MCF 10A (cell line): ENCODE measurements at places on chromosomes 7 and 10. TPM values are rescaled to one million over a fixed set of nuclear protein-coding genes. Genes with fewer than 3 reads are reported as not detected.
A peak's percentile ranks its signal among the peaks of the same experiment; 100 is the strongest.

DNA sequence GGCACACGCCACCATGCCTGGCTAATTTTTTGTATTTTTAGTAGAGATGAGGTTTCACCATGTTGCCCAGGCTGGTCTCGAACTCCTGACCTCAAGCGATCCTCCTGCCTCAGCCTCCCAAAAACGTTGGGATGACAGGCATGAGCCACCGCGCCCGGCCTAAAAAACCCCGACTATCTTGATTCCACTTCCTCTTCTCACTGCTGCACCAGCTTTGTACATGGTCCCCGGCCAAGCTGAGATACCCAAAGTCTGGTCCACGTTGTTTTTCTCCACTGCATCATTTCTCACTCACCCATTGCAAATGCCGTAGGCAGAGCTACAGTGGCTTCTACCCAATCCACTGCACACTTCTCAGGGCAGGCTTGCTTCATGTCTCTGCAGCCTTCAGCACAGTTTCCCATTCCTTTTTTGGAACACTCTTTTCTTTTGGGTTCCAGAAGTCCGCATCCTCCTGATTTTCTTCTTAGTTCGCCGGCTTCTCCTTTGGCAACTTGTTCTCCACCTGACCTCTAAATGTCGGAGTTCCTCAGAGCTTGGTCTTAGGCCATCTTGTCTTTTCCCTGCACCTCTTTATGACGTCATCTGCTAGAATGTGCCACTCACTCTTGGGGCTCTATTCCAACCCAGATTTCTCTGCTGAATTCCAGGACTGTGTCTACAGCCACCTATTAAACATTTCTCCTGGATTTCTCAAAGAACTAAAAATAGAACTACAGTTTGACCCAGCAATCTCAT is 6.0 kb upstream of the GNB2 start:
- DNase-seq: no peak
- no peak overlapping the region for H3K27ac ChIP-seq
- no peaks in the 10 kb centered on the region for H3K27me3 ChIP-seq
- peaks cover 6% of the 10 kb centered on the region for H3K4me1 ChIP-seq

DNA sequence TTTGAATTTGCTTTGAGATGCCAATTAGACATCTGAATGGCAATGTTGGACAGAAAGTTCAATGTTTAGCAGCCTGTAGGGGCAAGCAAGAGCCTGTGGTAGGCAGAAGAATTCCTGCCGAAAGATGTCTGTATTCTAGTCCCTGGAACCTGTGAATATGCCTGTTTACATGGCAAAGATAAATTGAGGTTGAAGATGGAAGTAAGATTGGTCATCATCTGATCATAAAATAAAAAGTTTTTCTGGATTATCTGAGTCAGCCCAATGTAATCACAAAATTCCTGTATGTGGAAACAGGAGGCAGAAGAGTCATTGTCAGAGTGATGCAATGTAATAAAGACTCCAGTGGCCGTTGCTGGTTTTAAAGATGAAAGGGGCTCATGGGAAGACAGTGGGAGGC is 430.5 kb downstream of the MDFIC start:
- DNase-seq: peak; percentile 17
- no peak overlapping the region for H3K27ac ChIP-seq
- H3K4me1 ChIP-seq: no peaks in the 10 kb centered on the region
- H3K4me3 ChIP-seq: no peak overlapping the region

DNA sequence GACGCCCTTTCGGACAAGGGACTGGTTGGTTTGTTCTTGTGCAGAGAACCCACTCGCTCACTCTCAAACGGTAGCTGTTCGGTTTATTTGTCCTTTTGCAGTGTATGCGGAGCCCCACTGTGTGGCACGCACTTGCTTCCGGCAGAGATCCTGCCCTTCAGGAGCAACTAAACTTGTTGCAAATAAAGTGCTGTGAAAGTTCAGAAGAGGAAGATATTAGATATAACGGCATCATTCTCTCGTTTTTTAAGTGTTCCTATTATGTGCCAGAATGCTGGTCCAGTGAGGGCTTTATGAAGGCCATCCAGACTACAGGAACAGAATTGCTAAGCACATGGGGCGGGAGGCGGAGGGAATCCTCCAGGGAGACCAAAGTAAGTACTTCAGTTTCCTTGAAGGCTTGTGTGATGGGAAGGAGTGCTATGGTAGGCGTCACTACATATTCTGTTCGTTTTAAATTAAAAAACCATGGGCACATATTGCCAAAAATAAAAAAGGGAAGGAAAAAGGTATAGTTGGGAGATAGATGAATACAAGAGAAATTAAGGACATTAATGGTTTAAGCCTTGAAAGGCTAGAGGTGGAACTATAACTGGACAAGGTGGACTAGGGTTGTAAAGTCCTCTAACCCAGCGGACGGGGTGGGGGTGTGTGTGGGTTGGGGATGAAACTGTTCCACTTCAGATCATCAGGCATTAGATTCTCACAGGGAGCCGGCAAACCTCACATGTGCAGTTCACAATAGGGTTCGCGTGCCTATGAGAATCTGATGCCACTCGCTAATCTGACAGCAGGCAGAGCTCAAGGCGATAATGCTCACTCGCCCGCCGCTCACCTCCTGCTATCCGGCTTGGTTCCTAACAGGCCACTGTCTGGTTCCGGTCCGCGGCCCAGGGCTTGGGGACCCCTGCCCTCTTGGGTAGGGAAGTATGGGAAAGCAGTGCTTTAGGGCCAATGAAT is 704 bp upstream of the ERLIN1 start:
- H3K27ac ChIP-seq: peak overlapping the region; percentile 90
- H3K4me1 ChIP-seq: peaks cover 31% of the 10 kb centered on the region
- peaks cover 33% of the 10 kb centered on the region for H3K36me3 ChIP-seq

DNA sequence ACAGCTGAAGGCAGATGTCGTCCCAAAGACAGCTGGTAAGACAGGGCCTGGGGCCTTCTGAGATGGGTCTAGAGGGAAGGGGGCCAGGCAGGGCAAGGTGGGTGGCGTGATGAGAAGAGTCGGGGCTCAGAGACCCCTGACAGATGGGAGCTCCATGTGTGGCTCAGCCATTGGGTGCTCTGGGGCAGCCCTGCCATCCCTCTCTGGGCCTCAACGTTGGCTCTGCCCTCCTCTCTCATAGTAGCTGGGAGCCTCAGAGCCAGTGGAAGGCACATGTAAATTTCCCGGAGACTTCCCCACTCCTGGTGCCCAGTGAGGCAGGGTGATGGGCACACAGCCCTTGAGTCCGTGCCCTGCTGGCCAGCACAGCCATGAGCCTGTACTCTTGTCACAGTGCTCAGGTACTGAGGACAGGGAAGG is 1.8 kb downstream of the PPIF start:
- peaks cover 5% of the 10 kb centered on the region for H3K4me1 ChIP-seq
- H3K36me3 ChIP-seq: peaks cover 52% of the 10 kb centered on the region
- H3K27me3 ChIP-seq: no peaks in the 10 kb centered on the region
- no peak for DNase-seq

DNA sequence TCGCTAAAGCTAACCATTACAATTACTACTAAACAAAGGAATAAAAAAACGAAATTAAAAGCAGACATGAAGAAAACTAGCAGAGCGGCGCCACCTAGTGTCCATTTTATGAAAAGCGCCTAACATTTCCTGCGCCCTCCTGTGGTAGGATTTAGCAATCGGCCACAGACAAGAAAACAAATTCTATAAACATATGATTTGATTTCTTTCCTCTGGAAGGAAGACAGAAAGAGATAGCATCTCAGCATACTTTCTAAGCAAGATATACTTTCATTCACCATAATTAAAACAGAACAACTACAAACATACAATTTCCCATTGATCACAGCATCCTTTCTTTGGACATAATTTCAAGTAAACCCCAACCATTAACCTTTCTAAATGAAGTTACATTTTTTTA is 337.7 kb upstream of the NPVF start:
- H3K4me3 ChIP-seq: no peak overlapping the region
- H3K4me1 ChIP-seq: no peaks in the 10 kb centered on the region
- no peaks in the 10 kb centered on the region for H3K36me3 ChIP-seq
- H3K27me3 ChIP-seq: peaks cover 45% of the 10 kb centered on the region
- H3K27ac ChIP-seq: no peak overlapping the region

- H3K4me1 ChIP-seq: peaks cover 18% of the 10 kb centered on the region
- peak overlapping the region; percentile 46 for H3K27ac ChIP-seq
- peak overlapping the region; percentile 87 for H3K4me3 ChIP-seq
- no peaks in the 10 kb centered on the region for H3K36me3 ChIP-seq
- no peaks in the 10 kb centered on the region for H3K27me3 ChIP-seq
- DNase-seq: peak; percentile 49
Measured at GRCh38 chr10:95289003-95289920, 1.5 kb downstream of the PDLIM1 start.

NPC1L1 gene
- 0.07 TPM in 1 of 2 replicates, not detected in the other for total RNA-seq

LIPN gene
- total RNA-seq: not detected in 2 replicates
